GM20000 (cell line): ENCODE measurements at places on chromosomes 5 and 9.

- no peak for DNase-seq
These were observed 46.1 kb upstream of the RIOK2 start for GRCh38 chr5:97229196-97229595.

GRCh38 chr9:78406146-78406545 is 109.2 kb downstream of the PSAT1 start:
- DNase-seq: no peak

DNA sequence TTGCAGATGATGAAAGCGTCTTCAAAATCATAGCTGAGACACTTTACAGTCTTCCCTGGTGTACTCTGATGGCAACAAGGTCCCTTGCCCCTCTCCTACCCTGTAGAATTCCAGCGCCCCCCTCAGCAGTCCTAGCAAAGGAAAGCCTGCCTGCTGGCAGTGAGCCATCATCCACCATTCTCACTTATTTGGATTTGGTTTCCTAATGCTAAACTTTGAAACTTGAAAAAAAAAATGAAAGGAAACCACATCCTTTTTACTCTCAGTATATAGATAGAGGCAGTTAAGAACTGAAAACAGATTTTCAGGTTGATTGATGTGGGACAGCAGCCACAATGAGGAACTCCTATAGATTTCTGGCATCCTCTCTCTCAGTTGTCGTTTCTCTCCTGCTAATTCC is at the start of gene GZMA:
GZMA (plus strand) TSS at position 299 of the 400 bp plus-strand sequence; CDS start at position 336, 37 bp downstream.
- DNase-seq: no peak

GRCh38 chr9:89668216-89668865 is 63.5 kb downstream of the GADD45G start:
- DNase-seq: no peak

DNA sequence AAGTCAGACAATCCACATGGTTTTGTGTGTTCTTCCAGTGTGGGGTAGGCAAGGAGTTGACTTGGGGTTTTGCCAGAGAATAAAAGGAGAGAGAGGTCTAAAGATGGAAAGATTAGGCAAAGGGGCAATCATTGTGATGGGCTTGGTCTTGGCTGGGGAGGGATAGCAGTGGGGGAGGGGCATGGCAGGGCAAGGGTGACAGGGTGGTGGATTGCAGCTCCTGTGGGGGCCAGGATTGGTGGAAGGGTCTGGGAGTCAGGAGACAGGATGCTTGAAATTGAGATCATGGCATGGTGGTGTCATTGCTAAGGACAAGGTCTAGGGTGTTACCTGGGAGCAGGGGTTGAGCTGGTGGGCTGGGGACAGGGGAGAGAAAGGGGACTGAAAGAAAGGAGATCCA is 57.6 kb downstream of the ZNF618 start:
- DNase-seq: no peak

DNA sequence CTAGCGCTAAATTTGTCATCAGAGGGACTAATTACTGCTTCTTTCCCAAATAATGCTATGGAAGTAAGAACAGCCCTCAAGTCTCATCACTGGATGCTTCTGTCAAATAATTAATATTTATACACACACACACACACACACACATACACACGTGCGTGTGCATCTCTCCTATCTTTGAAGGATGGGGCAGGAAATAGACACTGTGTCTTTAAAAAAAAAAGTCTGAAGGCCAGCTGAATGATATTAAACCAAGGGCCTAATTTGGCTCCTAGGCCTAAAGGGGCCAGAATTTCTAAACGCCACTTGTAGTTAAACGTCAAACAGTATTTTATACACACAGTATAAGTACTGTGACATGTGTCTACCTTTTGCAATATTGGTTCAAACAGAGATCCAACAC is 3.3 kb downstream of the SLF1 start:
- DNase-seq: no peak
